ENCODE measurements at places on chromosomes 2 and 18.

- no peak for DNase-seq
Observed at GRCh38 chr2:2057125-2057721, 273.9 kb downstream of the MYT1L start.

DNA sequence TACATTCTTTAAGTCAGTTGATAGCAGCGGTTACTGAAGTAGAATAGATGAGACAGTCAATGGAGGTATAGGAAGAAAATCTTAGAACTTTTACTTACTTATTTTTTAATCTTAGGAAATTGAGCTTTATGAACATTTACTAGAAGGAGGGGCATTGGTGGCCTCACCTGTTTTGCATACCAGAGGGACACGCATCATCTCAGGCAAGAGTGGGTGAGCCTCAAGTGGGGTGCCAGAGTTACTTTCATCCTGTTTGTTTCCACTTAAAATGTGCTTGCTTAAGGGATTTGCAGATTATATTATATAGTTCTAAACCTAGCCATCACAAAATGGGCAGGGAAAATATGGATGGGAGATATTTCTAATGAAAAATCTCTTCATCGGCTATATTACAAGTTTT is 61.6 kb downstream of the WDR7 start:
- DNase-seq, result no peak

DNA sequence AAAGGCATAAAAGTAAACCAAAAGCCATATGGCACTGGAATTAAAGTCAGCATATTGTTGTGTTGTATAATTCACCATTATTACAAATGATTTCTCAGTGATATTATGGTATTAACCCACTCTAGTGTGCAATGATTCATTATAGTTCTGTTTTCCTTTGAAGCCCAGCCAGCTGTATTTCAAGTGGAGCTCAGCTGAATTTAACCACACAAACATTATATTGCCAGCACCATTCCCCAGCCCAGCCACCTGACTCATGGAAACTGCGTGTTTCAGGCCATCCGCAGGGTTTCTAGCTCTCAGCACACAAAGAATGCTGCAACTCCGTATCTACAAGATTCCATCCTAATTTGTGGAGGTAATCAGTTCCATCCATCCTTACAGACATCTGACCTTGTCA is 166.8 kb upstream of the CHAC2 start:
- no peak for DNase-seq

DNA sequence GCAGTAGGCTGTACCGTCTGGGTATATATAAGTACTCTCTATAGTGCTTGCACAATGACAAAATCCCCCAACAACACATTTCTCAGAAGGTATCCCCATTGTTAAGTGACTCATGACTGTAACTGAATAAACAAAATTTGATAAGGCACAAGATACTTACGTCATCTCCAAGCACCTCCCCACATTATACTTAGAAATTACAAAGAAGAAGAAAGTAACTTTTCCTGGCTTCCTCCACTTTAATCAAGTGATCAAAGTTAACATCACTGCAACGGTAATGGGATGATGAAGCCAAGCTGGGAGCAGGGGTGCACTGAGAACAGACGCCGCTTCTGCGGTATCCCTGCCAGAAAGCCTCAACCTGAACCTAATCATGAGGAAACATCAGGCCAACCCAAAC is 9.7 kb downstream of the TNS1 start:
- no peak for DNase-seq

GRCh38 chr2:119225105-119225865 is 1.7 kb downstream of the STEAP3 start:
- no peak for DNase-seq

GRCh38 chr2:229855116-229855515 is 66.7 kb downstream of the TRIP12 start:
- no peak for DNase-seq

GRCh38 chr2:186972281-186972970 is 123.5 kb upstream of the ZSWIM2 start:
- DNase-seq, result no peak

DNA sequence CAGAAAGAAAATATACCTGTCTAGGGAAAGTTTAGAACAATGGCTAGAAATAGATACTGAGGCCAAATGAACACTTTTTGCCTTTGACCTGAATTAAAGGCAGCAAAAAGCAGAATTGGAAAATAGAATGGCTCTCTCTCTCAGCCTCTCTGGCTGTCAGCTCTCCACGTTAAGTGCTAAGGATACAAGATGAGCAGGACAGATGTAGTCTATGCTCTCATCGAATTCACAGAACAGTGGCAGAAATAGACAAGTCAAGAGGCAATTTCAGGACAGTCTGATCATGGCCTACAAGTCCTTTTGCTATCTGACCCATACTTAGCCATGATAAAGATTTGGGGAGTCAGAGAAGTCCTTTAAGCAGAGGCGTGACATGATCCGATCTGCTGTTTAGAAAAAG is 120.2 kb upstream of the CREB1 start:
- no peak for DNase-seq

DNA sequence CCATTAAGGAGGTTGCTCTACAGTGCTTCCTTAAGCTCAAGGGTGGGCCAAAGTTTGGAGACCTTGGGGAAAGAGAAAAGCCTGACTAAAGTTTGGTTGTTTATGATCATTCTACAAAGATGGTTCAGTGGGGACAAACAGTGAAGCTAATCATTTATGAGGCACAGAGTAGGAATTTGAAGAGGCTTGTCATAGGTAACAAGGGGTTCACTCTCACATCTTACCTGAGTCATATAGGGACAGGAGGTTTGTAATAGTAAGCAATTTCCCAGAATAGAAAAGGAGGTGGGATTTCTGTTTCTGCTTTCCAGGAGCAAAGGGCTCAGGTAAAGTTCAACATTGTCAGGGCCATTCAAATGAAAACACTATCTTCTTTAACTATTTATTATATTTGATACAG is 787.9 kb downstream of the CPS1 start:
- DNase-seq, result no peak

GRCh38 chr2:26376799-26377198 is 24.9 kb upstream of the DRC1 start:
- no peak for DNase-seq

GRCh38 chr2:234976479-234977227 is 24.8 kb downstream of the SH3BP4 start:
- no peak for DNase-seq

- no peak for DNase-seq
Observed at GRCh38 chr18:38256366-38256765, 690.8 kb upstream of the CELF4 start.

DNA sequence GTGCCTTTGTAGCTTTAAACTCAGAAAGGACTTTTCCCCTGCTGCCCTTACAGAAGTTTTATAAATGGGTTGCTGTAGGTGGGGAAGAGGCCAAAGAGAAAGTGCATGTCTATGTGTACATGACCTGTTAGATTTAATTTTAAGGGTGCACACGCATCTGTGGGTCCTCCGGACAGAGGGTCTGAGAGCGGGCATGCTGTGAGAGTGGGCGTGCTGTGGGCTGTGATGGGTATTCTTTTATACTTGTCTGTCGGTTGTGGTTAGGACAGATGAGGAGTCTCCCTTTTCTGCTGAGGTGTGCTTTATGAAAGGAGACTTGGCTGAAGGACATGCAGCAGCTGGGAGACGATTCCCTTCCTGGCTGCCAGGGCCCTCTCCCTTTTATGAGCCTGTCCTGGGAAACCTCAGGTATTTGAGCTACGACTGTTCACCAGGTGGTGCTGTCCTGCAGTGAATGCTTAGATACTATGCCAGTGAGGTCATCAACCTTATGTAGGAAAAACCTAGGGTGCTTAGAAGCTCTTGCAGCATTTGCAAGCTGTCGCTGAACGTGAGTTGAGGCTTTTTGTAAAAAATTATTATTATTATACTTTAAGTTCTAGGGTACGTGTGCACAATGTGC is 67.5 kb downstream of the TANC1 start:
- no peak for DNase-seq

- no peak for DNase-seq
Observed at GRCh38 chr2:173823543-173823939, 141.6 kb downstream of the SP3 start.

GRCh38 chr2:232412986-232413385 is 6.3 kb downstream of the ALPG start:
- DNase-seq, result no peak

DNA sequence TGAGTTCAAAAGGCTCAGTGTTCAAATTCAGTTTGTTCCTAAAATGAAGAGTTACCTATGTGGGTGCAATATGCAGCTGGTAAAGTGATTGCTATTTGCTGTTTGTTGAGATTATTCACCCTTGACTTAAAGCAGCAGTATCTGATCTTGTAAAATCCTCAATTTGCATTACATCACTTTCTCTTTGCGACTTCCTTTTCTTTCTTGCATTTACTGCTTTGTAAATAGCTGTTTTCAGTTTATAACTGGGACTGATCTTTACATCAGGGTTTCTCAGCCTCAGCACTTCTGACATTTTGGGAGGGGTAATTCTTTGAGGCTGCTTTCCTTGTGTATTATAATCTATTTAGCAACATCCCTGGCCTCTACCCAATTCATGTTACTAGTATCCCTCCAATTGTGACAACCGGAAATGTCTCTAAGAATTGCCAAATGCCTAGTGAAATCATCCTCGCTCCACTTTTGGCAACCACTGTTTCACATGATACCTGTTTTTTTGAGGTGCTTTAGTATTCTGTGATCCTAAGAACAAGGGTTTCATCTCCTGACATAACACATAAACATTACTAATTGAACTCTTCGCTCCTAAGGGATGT is 12.1 kb upstream of the ERCC3 start:
- no peak for DNase-seq

GRCh38 chr18:73613706-73614340 is 533.8 kb downstream of the FBXO15 start:
- DNase-seq, result no peak

DNA sequence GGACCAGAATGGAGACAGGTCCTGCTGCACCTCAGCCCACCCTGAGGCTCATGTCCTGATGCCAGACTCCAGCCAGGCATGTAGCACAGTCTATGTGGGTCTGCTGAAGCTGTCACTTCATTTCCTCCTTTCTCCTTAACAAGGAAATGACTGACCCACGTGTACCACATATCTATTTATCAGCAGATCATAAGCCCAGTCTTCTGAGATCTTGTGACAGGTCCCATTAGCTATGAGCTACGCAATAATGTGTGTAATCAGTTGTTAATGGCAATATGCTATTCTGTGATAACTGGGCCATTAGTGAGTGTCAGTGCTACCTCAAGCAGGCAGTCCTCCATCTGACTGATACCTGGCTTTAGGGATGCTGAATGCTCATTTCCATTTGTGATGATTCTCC is 615.3 kb downstream of the BCL11A start:
- no peak for DNase-seq

DNA sequence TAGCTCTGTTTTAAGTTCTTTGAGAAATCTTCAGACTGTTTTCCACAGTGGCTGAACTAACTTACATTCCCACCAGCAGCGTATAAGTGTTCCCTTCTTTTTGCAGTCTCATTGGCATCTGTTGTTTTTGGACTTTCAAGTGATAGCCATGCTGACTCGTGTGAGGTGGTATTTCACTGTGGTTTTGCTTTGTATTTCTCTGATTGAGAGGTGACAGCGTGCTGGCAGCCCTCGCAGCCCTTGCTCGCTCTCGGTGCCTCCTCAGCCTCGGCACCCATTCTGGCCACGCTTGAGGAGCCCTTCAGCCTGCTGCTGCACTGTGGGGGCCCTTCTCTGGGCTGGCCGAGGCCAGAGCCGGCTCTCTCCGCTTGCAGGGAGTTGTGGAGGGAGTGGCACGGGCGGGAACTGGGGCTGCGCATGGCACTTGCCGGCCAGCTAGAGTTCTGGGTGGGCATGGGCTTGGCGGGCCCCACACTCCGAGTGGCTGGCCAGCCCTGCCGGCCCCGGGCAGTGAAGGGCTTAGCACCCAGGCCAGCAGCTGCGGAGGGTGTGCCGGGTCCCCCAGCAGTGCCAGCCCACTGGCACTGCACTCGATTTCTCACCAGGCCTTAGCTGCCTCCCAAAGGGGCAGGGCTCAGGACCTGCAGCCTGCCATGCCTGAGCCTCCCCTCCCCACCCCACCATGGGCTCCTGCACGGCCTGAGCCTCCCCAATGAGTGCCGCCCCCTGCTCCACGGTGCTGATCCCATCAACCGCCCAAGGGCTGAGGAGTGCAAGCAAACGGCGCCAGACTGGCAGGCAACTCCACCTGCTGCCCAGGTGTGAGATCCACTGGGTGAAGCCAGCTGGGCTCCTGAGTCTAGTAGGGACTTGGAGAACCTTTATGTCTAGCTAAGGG is 151.8 kb downstream of the IRS1 start:
- no peak for DNase-seq

DNA sequence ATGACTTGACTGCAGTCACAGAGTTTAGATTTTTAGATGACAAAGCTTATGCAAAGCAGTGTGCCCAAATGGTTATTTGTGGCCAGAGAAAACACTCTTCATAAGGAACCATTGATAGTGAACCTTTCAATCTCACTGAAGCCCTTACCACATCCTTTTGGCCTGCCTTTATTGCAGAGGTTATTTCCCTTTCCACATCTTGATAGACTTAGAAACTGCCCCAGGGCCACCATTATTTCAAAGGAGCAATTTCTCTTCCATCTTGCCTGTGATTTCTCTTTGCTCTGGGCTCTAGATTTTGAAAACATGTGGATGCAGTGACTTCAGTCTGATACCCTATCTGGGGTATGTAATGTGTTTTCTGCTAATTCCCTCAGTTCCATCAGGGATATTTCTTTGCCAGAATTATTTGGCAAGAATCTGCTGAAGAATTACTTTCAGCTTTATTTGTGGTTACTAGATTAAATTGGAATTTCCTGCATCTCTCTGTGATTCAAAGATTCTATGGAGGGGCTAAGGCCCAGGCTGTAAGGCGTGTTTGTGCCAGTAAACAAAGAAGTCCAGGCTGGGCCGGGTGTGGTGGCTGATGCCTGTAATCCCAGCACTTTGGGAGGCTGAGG is 51.0 kb downstream of the MOGAT1 start:
- DNase-seq, result no peak

- no peak for DNase-seq
Observed at GRCh38 chr2:201966691-201967438, 66.8 kb upstream of the FZD7 start.

DNA sequence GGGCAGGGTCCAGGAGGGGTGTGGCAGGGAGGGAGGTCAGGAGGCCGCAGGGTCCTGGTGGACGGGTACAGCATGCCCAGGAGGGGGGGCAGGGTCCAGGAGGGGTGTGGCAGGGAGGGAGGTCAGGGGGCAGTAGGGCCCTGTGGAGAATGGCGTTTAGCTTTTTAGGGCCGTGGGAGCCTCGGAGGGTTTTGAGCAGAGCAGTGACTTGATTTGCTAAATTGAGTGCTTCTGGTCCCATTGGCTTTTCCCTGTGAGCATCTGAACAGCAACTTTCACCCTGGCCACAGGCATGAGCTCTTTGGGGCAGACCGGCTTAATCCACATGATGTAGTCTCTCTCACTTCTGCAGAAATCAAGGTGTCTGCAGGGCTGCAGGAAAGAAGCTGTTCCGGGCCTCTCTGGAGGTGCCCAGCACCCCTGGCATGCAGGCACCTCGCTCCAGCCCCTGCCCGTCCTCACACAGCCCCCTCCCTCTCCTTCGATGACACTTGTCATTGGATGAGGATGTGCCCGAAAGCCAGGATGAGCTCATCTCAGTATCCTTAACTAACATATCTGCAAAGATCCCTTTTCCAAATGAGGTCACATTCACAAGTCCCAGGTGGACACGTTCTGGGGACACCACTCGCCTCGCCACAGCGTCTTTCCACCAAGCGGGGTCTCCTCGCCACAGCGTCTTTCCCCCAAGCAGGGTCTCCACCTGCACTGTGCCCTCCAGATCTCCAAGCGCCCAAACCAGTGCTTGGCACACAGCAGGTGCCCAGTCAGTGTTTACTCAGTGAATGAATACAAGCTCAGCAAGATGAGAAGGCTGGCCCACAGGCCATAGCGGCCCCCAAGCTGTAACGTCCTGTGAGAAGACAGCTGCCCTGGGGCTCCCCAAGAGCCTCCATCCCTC is 94.0 kb downstream of the NDUFA10 start:
- no peak for DNase-seq

Data from memory B cell (primary cell).